ENCODE measurements at places on chromosomes 1 and 21. TPM values are rescaled to one million over a fixed set of nuclear protein-coding genes. Genes with fewer than 3 reads are reported as not detected.

Gene ORC1
- total RNA-seq, result 1.1 TPM

Gene MTX1
- total RNA-seq, result 18.2 TPM

Gene LMNA
- total RNA-seq, result 33.8 TPM

Gene SMIM34
- total RNA-seq, result not detected

Gene OPTC
- not detected for total RNA-seq

Gene OR6N1
- not detected for total RNA-seq

Gene ILDR2
- 0.25 TPM for total RNA-seq

Gene PADI1
- total RNA-seq, result not detected

Data from CD4-positive, alpha-beta memory T cell (primary cell).